Ovary (tissue), 10 donors: ENCODE measurements at places on chromosomes 7 and 10. TPM values are rescaled to one million over a fixed set of nuclear protein-coding genes. Genes with fewer than 3 reads are reported as not detected.

Gene RPP30
- total RNA-seq: 26.7 TPM

DNA sequence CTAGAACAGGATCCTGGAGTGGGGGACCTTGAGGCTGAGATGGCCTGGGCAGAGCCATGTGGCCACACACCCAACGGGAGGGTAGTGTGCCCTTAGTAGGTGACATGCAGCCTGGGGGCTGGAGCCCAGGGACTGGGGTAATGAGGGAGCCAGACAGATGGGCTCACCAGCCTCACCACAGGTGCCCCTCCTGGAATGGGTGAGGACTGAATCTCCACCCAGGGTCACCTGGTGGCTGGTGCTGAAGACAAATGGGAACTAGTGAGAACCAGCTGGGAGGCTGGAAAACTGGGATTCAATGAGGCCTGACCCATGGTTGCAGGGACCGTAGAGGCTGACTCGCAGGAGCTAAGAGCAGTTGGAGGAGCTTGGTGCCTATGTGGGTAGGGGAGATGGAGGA, 6.1 kb downstream of the ZP3 start:
- no peak for DNase-seq

Gene PRSS37
- not detected for total RNA-seq

Gene GDF10
- total RNA-seq: 0.43 TPM

GRCh38 chr10:94361171-94361794, 1.5 kb downstream of the NOC3L start:
- DNase-seq: no peak

DNA sequence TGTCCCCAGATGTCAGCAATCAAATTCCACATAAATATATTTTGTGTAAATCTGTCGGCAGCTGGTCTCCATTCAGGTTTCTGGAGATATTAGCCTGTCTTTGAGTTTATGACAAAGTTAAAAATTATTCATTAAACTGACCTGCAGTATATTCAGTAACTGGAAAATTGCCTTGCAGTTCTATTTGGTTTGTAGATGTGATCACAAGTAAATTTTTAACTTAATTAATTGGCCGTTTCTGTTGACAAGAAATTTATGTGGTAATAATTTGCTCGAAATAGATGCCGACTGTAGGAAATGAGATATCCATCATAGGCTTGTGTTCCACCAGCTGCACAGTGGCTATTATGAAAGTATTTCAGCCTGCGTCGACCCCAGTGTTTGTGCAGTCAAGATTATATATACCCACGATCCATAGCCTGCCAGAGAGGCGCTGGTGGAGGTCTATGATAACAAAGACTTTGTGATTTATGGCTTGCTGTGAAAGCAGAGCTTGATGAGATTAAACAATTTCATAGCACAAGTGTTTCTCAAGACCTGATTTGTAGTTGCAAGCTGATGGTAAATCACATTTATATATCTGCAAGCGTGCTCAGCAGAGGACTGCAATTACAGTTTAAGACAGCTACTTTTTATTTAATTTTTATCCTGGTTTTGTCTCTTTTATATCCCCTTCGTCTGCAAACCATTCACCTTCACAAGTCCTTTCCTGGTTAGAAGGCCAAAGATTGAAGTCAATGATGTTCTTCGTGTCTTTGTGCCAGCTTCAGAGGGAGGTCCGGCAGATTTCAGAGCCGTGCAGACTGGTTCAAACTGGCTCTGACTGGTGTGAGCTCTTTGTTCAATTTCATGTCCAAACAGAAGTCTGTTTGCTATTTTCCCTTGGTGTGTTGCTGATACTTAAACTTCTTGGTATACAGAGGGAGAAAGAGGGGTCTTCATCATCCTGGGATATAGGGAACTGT, 850.9 kb downstream of the LRMDA start:
- no peak for DNase-seq

- no peak for DNase-seq
Measured at GRCh38 chr7:87505122-87505521, 29.6 kb upstream of the ABCB4 start.

Gene TRUB1
- total RNA-seq: 25.0 TPM

Gene CDC14C
- total RNA-seq: not detected

Gene HOXA1
- 0.62 TPM for total RNA-seq

Gene CAMK2B
- total RNA-seq: 0.24 TPM

DNA sequence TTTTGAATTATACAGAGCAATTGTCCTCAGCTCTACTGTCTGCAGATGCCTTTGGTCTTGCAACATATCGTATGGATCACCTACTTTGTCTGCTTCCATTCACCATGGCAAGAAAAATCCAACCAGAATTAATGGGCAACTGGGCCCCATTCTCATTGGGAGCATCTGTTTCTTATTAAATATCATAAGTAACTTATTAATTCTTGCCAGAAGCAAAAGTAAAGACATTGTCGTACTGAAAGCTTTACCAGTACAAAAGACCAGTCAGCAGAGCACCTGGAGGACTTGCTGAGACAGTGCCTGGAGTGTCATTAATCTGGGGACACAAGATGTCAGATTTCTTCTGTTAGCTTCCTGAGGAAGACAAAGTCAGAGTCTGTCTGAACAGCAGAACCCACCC, 404.5 kb downstream of the INHBA start:
- no peak for DNase-seq

GRCh38 chr10:52053497-52053896, 260.6 kb upstream of the DKK1 start:
- DNase-seq: no peak

DNA sequence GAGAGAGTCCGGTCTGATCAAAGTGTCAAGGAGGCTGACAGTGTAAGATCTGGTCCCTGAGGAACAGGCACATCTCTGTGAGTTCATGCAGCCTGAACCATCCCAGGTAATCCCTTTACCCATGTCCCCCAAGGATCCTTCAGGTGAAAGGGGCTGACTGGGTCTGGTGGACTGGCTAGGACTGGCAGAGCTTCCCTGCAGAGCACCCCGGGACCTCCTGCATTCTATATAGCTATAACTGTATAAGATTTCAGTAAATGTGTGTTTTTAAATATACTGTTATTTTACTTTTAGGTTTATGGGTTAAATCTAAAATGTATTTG, 246.8 kb downstream of the ELMO1 start:
- DNase-seq: no peak

GRCh38 chr7:1503390-1503789, 799 bp downstream of the INTS1 start:
- no peak for DNase-seq

DNA sequence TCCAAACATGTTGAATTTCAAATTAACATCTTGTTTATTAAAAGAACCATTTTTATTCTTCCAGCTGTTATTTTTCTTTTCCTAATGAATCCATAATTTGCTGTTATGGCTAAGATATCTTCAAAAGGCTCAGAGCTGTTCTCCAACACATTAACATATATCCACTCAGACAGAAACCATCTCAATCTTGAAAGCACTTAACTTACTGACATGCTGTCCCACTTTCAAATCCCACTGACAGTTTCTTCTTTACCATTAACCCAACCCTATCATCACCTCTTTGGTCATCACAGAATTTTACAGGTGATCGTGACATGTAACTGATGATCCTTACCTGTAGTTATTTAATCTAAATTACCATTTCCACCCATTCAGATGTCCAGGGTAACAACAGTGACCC, 75.5 kb upstream of the AFAP1L2 start:
- no peak for DNase-seq

DNA sequence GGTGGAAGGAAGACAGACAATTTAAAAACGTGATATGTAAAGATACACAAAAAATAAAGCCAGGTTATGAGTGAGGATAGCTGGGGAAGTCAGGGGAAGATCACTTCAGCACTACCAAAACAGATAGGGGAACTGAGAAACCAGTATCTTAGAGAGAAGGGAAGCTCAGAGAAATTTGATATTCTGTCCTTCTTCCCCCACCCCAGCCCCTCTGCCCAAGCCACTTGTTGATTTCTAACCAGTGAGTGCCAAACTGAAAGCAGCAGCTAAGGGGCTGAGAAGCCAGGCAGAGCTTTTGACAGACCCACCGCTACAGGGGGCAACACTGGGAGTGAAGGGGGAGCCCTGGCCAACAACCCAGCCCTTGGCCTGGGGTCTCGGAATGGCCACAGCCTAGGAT, 9.1 kb upstream of the SLC29A3 start:
- DNase-seq: no peak
